Activated T-cell treated with anti-CD3 and anti-CD28 coated beads, Interleukin-2, amount 50 U/mL, for 4 hours (primary cell): ENCODE measurements at places on chromosomes 1 and 21. TPM values are rescaled to one million over a fixed set of nuclear protein-coding genes. Genes with fewer than 3 reads are reported as not detected.
A peak's percentile ranks its signal among the peaks of the same experiment; 100 is the strongest.

GRCh38 chr1:155309423-155310021, 856 bp downstream of the FDPS start:
- DNase-seq = no peak

The LCA5L gene
- total RNA-seq = 0.40 TPM

- DNase-seq = peak; percentile 52
These were observed 544 bp downstream of the ILDR2 start for GRCh38 chr1:166974647-166975345.

DNA sequence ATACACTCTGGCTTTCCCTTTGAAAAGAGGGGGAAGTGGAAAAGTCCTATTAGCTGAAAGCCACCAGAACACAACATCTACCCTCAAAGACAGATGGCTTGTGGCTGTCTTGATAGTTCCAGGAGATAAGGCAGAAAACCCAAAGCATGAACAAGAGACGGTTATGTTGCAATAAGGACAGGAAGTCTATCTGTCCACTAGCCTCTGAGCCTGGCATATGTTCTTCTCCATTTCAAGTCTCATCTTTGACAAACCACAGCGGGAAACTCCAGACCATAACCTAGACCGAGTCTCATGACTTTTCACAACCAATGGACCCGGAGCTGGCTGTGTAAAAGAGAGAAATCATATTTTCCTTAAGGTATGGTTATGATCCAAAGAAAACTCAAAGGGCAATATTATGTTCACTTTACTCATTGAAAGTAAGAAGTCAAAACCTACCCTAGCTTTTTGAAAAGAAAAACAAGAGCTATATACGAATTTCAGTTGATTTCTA, 33.8 kb downstream of the DUSP10 start:
- no peak for DNase-seq

DNA sequence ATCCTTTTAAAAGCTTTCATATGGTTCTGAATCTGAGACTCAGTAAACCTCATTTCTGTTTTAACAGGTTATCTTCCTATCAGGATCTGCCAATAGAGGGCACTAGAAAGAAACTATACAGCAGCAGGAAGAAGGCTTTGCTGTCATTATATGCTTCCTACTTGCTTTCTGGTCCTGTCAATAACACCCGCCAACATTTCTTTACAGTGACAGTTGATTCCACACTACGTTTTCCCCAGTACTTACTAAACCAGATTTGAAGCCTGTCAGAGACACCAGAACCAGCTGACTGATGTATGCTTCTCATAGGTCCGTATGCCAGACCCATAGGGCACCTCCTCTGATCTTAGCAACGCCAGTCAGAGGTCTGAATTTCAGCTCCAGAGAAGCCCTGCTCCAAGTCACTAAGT, 341.0 kb upstream of the NEGR1 start:
- DNase-seq = no peak

DNA sequence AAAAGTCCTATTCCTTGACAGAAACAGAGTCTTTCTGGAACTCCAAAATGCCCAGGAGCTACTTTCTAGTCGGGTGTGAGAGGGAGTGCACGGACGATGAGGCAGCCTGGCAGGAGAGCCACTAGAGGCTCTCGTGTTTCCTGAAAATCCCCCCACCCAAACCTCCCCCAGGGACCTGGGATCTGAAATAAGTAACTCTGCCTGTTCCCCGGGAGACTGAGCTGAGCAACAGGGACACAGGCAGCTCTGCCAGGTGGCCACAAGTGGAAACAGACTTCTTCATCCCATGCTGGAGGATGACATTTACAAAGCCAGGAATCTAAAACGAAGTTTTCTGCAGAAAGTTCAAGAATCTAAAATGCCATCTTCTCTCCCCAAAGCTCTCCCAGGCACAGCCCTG, 77.1 kb downstream of the ITPKB start:
- DNase-seq = no peak

GRCh38 chr1:198848649-198849048, 209.8 kb downstream of the PTPRC start:
- no peak for DNase-seq

The HES4 gene
- 3.0 TPM for total RNA-seq

GRCh38 chr1:109765896-109766615, 2.3 kb upstream of the EPS8L3 start:
- no peak for DNase-seq

The SNX27 gene
- 25.8 TPM for total RNA-seq

DNA sequence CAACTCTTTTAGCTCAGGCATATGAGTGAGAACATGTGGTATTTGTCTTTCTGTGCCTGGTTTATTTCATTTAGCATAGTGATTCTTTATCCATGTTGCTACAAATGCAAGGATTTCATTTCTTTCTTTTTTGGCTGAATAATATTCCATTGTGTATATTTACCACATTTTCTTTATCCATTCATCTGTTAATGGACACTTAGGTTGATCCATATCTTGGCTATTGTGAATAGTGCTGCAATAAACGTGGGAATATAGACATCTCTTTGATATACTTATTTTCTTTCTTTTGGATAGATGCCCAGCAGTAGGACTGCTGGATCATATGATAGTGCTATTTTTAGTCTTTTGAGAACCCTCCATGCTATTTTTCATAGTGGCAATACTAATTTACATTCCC, 30.8 kb downstream of the ASB17 start:
- no peak for DNase-seq

- DNase-seq = no peak
These were observed 2.0 kb upstream of the TRIM58 start for GRCh38 chr1:247854899-247855545.

- no peak for DNase-seq
These were observed 10.7 kb downstream of the NKAIN1 start for GRCh38 chr1:31228986-31229385.
